CD4-positive, alpha-beta memory T cell (primary cell): ENCODE measurements at places on chromosomes 6 and 20.
A peak's percentile ranks its signal among the peaks of the same experiment; 100 is the strongest.

GRCh38 chr6:13877051-13877450 lies 47.7 kb upstream of the RNF182 start:
- DNase-seq: no peak

DNA sequence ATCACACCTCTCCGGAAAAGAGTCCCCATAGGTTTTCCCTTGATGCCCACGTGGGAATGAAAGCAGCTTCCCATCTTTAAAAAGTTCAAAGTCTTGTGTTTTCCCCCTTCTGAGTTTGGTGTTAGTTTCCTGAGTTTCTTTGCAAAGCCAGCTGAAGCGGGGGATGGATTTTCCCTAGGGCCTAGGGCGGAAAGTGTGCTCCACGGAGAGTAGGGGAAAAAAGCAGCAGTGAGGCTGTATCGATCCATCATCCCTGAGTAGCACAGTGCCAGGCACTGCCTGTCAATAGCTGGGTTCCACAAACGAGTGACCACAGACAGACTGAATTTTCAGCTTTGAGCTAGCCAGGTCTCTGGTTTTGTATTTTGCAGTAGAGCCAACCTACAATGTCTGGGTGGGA lies 1.3 kb downstream of the DAAM2 start:
- no peak for DNase-seq

GRCh38 chr6:4568138-4568537 lies 208.1 kb upstream of the CDYL start:
- DNase-seq: no peak

DNA sequence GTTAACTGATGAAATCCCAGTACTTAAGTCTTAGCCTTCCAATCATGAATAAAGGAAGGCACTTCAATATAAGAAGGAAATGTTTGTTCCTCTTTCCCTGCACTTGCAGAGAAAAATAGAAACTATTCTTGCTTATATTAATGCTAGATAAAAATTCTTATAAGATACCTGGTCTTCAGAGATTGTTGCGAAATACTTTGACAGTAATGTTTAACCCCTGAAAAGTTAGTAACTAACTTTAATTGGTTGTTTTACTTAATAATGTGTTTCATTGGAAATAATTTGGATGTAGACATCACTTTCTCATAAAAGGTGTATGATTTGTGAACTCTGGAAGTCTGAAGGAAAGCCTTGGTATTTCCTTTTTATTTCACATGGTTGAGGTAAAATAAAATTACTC lies 294.2 kb upstream of the SYNCRIP start:
- no peak for DNase-seq

DNA sequence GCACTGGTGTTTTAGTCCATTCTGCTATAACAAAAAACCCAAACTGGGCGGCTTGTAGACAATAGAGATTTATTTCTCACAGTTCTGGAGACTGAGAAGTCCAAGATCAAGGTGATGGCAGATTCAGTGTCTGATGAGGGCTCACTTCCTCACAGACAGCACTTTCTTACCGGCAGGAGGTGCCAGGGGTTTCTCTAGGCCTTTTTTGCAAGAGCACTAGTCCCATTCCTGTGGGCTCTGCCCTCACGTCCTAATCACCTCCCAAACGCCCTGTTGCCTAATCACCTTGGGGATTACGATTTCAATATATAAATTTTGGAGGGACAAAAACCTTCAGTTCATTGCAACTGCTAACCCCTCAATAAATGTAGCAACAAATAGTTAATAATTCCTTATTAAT lies 140.0 kb upstream of the SGK1 start:
- no peak for DNase-seq

DNA sequence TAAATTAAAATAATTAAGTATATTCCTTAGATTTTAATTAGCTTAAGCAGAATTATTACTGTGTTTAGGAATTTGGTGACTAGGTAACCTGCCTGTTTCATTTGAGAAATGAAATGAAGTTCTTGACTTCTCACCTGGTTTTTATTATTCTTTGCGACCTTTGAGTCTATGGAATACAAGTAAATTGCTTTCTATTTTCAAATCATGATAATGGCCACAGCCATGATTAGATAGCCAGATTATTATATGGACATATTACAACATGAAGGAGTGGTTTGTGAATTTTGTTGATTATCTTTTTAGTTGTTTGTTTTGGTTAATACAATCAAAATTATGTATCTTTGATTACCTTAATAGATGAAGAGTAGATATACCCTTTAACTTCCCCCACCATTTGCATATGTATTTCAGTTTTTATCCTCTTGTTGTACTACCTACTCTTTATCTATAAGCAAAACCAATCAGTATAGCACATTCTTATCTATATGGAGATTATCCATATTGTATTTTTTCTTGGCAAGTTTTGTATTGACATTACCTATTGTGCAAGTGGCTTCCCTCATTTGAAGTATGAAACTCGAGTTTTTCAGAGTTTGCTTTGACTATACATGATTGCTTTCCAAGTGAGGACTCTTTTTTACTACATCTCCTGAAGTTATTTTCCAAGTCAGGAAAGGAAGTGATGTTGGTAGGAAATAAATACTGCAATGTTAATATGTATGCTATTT lies 47.9 kb downstream of the CD2AP start:
- no peak for DNase-seq

DNA sequence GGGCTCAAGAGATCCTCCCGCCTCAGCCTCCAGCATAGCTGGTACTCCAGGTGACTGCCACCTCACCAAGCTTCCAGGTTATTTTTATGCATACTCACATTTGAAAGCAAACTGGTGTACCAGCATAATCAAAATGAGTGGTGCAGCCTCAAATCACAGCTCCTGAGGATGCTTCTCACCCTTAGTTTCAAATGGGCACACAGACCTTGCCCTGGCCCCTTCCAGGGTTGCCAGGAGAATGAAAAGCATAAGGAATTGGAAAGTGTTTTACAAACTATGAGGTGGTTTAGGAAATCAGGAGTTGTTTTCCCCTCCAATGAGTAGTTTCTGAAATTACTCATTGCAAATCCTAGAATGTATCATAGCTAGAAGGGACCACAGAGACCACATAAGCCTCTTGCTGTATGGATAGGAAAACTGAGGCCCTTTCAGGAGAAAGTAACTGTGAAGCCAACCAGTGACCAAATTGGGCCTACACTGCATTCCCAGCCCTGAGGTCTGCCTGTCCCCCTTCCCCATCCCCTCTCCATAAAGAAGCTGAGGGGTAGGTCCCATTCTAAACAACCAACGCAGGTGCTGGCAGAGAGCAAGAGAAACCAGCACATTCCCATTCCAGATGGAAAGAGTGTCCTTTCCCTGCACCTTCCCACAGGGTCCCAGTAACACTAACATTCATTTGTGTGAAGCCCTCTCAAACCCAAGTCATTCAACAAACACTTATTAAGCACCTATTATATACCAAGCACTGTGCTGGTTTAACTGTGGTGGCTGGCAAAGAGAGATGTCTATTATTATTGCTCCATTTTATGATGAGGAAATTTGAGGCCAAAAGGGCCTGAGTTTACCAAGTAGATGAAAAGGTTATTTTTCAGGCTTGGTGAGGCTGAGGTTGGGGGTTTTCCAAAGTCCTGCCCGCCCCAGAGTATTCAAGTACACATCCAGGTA lies 2.1 kb upstream of the E2F1 start:
- no peak for DNase-seq

GRCh38 chr6:37260040-37260439 lies 2.1 kb upstream of the TMEM217 start:
- DNase-seq: no peak

DNA sequence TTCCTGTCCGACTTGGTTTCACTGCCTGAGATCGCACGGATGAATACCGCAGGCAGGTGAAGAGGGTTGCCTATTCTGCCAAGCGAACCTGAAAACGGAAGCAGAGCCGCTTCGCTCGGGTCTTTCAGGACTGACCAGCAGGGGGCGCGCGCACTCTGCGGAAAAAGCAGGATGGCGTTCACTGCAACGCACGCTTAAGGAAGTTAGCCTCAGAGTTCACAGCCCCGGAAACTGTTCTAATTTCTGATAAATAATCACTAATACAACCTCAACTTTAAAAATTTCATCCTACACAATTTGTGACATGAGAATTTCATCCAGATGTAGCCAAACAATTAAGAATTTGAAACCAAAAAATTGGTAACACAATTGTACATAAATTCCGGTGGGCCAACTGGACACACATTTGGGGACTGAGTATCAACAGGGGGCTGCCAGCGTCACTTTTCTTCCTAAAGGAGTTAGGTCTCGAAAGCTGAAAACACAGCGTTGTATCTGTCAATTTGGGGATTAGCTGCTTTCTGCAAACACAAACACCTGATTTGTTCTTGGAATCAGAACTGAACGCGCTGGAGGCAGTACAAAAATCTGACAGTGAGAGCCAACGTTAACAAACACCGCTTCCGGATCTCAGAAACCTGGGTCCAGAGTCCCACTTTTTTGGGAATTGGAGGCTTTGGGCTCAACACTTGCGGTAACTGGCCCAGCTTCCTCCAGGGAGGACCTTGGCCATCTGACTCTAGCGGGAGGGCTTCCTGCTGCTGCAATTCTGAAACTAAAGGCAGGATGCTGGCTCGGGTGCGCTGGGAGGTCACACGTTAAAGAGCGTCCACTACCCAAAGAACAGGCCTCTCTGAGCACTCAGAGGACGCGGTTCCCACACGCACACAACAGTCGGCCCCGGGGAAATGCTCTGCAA lies 8.8 kb downstream of the PXDC1 start:
- peak; percentile 84 for DNase-seq

DNA sequence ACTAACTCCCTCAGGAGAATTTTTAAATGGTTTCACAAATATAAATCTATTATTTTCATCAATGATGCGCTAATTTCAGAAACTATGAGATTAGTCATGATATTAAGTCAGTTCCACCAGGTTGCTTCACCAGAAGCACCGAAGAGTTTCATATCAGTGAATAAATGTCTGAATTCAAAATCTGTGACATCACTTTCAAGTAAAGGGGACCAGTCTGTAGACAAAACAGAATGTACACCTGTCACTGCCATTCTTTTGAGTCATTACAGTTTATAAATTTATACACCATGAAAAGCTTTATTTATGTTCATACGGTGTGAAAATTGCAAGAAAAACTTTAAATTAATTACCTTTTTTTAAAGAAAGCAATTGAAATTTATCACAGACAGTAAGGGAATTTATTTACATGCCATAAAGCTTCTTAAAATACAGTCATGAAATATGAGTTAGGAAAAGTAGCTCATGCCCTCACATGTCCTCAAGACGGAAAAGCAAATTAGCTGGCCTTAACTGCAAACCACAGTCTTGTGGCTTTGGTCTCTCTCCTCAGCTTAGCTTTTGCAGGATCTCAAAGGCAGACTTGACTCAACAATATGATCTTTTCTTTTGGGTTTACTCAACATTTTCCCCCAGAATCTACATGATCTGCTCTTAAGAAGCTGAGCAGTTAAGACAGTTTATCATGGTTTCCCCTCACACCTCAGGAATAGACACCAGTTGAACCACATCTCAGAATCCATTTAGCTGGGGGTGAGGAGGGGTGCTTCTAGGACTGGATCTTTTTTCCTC lies 177.7 kb upstream of the MCHR2 start:
- DNase-seq: no peak

DNA sequence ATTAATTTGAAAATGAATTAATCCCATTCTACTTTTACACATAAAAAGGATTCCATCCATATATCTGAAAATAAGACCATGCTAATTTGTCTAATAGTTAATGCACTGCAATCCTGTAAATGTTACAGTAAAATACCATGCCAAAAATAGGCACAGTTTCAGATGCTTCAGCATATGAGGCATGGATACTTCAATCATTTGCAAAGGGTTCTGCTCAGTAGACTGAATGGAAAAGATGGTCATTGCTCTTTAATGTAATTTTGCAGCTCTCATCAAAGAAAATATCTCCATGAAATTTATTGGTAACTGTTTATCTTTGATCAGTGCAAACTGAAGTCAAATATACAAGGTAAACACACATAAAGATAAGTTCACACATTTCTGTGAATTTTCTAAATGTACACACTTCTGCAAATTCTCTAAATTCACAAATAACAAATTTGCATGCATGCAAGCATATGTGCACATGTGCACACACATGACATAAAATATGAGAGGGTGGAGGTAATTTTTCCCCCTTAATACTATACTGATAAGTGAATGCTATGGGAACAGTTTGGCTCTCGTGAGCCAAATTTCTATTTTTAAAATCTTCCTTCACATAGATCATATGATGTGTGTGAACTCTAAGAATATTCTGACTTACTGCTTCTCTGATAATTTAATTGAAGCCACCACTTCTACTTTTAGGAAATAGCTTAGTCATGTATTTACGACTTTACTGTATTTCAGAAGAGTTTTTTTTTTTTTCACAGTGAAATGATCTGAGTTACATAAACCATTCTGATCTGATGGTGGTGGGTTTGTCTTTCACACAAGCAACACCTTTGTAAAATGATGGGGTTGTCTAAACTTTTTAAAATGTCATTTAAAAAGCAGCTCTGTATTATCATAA lies 996.8 kb upstream of the CITED2 start:
- no peak for DNase-seq

DNA sequence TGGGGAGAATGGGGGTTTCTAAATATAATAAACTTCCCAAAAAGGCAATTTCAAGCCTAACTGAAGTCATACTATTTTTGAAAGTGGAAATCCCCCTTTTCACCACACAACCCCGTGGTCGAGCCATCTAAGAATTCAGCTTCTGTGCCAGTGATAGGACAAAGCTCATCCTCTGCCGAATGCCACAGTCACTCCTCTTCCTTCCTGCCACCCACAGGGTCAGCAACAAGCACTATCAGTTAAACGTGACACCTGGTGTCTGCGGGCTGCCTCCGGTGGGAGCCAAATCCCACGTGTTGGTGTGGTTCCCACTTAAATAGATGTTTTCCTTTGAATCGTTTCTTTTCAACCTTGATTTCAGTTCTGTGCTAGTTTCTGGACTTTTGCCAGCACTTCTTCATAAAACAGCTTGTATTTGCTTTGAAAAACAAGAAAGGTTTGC lies 60.7 kb downstream of the TNFAIP3 start:
- DNase-seq: peak; percentile 79

DNA sequence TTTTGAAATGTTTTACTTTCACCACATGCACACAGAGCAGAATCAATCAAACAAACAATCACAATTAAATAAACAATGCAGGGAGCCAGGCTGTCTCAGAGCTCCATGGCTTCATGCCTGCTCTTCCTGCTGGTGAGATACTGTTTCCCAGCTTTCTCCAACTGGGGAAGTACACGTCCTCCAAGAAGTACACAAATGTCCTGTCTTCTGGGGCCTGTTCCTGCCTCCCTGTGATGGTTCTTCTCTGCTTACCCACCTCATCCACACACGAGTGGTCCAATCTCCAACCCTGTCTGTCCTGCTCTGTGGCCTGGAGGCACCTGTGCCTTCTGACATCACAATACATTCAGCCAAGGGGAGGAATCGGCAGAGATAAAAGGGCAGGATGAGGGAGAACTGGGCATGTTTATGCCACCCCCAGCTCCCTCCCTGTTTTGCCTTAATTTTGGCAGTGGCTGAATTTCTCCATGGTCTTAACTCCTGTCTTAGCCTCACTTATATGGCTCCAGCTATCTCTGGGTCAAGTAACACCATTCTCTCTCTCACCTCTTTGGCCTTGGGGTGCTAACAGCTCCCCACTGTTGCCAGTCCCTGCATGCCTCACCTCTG lies 25.3 kb upstream of the TTPAL start:
- DNase-seq: no peak

- no peak for DNase-seq
Measured at GRCh38 chr20:20489648-20490341, 121.9 kb downstream of the INSM1 start.

- no peak for DNase-seq
Measured at GRCh38 chr6:46453216-46453615, 38.0 kb downstream of the RCAN2 start.
